Thoracic aorta (tissue), 2 donors: ENCODE measurements at places on chromosomes 4 and X. TPM values are rescaled to one million over a fixed set of nuclear protein-coding genes. Genes with fewer than 3 reads are reported as not detected.

COX7B2 gene
- total RNA-seq: not detected

- DNase-seq: no peak
Observed at GRCh38 chr4:175639346-175639745, 172.7 kb downstream of the GPM6A start.

DNA sequence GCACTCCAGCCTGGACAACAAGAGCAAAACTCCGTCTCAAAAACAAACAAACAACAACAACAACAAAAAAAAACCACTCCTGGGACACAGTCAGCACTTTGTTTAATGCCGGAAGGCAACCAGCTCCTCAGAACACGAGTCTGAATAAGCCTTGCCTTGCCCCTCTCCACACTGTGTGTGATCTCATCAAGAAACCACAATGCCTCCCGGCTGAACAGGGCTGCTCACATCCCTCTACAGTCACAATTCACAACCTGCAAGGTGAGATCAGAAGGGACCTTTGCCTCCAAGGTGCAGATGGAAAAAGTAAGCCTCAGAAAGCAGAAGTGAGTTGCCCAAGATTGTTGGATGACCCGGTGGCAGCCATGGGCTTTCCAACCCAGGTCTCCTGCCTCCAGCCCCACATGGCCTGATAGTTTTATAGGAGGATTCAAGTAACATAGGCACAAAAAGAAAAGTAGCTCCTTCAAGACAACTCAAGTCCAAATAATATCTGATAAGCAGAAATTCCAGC is 80.8 kb downstream of the JAKMIP1 start:
- DNase-seq: no peak

SUPT20HL1 gene
- not detected for total RNA-seq
